Fibroblast of skin of scalp (primary cell): ENCODE measurements at places on chromosomes 4 and X.

- no peak for DNase-seq
These were observed 162.1 kb downstream of the SMIM20 start for GRCh38 chr4:26076000-26076587.

GRCh38 chr4:126599746-126600145 lies 1033.0 kb upstream of the INTU start:
- peak; percentile 48 for DNase-seq

GRCh38 chrX:105458846-105459245 lies 238.4 kb upstream of the TEX13A start:
- peak; percentile 39 for DNase-seq

DNA sequence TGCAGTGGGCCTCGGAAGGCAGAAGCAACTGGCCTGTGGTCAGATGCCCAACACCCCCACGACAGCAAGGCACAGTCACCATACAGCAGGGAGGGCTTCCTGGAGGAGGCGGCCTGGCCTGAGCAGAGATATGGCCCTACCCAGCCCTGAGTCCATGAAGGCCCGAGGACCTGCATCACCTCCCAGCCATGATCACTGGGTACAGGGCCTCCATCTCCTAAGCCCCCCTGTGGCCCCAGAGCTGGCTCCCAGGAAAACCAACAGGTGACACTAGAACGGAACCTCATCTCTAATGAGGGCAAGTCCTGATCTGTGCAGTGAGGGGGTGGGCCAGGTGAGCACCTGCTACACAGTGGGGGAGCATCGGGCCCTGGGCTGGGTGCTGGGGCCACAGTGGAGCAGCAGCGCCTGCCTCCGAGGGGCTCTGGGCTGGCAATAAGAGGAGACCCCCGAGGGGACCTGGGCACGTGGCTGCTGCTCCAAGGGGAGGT lies 26.2 kb upstream of the MXD4 start:
- DNase-seq = no peak

DNA sequence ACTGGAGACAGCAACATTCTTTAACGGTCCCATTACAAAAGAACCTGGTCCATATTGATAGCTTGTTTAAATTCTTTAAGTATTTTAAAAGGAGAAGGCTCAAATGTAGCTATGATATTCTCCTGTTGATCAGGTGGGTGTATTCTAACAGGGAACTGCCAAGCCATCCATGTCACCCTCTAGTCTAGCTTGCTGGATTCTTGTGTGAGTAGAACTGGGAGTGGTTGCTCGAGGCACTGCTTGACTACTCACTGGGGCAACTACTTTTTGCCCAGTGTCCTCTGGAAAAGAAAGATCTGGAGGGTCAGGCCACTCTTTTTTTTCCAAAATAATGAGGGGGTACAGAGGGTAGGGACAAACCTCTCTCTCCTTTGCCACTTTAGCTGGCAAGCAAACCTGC lies 155.1 kb downstream of the ZNF518B start:
- no peak for DNase-seq

DNA sequence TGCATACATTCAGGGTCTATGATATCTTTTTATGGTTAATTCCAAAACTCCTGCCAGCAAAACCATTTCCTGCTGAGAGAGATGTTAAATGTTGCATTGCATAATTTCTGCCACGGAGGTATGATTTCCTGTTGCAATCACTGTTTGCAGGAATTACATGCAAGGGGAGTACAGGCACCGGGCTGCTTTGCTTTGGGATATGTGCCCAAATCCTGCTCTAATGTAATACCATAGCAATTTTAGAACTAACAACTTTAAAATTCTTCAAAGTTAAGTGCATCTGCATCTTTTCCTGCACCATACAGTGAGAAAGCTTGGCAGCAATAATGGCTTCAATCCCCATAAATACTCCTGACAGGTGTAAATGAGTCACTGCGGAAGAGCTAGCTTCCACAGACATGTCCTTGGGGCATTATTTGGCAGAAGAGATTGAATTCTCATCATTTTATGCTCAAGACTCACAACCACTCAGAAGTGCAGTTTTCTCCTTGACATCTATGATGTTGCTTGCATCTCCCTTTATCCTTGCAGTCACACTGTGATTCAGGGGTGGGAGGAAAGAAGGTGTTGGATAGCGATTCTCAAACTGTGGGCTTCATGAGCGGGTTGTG lies 29.6 kb downstream of the TRIM2 start:
- DNase-seq = peak; percentile 95

- DNase-seq = peak; percentile 89
These were observed 71.0 kb downstream of the MTHFD2L start for GRCh38 chr4:74228691-74229640.

GRCh38 chr4:2507259-2507658 lies 29.2 kb upstream of the FAM193A start:
- no peak for DNase-seq

- peak; percentile 15 for DNase-seq
These were observed 47.7 kb upstream of the FAM9A start for GRCh38 chrX:8848911-8849310.

GRCh38 chr4:158122501-158122900 lies 50.3 kb downstream of the GASK1B start:
- DNase-seq = peak; percentile 16

GRCh38 chr4:184280591-184281071 lies 63.0 kb upstream of the ENPP6 start:
- DNase-seq = no peak

DNA sequence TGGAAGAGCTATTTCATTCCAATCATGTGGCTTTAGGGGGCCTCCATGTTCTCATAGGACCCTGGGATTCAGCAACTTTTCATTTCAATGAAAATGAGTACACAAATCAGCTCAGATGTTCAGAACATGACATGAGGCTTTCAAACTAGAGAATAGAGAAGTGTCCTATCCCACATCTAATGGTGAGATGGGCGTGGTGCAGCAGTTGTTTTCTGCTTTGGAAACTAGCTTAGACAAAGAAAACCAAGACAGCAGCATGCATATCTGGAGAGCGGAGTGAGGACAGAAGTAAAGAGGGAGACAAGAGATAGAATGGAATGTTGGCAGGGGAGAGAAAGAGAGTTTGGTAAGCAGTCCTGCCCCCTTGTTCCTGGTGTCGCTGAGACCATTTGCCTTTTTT lies 1009.1 kb upstream of the IGFBP7 start:
- DNase-seq = no peak

DNA sequence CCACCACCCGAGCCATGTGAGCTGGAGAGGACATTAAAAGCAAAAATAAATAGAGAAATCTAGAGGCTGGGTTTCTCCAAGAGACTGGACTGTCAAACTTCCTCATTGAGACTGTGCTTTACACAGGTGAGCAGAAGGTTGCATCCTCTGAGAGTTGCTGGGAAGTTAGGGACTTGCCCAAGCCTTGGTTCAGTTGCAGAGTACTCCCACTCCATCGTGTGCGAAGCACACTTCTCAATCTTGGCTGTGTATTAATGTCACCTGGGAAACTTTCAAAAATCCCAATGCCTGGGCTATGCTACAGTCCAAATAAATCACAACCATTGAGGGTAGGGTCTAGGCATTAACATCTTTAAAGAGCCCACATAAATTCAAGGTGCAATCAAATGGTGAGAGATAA lies 89.2 kb downstream of the ZNF330 start:
- no peak for DNase-seq

GRCh38 chr4:159433337-159433736 lies 330.5 kb downstream of the RAPGEF2 start:
- no peak for DNase-seq

- DNase-seq = no peak
These were observed 77.1 kb upstream of the ATOH1 start for GRCh38 chr4:93751411-93751810.

DNA sequence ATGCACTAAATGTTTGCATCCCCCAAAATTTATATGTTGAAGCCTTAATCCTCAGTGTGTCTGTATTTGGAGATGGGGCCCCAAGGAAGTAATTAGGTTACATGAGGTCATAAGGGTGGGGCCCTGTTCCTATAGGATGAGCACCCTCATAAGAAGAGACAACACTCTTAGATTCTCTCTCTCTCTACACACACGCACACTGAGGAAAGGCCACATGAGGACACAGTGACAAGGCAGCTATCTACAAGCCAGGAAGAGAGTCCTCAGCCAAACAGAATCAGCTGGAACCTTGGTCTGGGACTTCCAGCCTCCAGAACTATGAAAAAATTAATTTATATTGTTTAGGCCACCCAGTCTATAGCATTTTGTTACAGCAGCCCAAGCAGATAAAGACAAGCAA lies 69.3 kb upstream of the NOCT start:
- DNase-seq = no peak

DNA sequence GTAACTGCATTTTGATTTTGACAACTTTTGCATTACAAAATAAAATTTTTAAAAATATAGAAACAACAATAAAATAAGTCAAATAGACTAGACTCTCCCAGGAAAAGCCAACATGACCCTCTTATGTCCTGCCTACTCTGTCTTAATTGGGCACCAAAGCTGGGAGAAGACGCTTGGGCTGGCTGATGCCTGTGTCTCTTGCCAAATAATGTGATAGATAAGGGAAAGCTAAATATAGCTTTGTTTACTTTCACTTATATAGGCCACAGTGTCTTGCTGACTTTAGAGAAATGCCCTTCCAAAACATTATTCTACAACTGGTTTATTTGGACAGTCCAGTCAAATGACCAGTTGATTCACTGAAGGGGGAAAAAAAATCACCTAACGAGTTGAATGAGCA lies 54.2 kb downstream of the FMR1NB start:
- no peak for DNase-seq

DNA sequence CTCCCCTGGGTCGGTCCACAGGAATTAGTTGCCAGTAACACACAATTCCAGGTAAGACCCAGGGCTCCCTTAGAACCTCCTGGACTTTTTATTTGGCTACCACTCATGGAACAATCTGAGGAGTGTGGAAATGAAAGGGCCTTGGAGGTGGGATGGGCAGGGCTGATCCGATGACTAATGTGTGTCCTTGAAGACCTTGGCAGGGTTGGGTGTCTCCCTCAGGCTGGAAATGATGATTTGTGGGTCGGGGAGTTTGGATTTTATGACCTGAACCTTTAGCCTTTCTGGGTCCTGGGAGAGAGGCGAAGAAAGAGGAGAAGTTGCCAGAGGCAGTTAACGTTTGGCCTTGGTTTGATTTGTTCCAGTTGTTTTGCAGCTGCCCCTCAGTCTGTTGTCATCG lies 425.0 kb downstream of the MID1IP1 start:
- DNase-seq = no peak

DNA sequence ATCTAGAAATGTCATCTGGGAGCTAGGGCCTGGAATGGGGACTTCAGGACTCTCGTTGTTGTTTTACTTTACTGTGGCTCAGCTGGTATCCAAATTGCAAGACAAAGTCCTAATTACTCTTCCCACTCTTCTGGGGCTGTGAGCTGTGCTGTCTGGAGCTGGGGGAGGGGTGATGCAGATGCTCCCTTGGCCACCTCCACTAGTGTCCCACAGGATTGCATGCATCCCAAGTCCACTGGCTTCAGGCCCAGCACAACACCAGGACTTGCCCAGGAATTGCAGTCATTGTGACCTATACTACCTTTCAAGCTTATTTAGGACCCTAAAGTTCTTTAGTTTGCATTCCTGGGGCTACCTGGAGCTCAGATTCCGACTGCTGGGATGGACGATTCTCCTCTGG lies 366.1 kb upstream of the FAM47C start:
- DNase-seq = no peak

DNA sequence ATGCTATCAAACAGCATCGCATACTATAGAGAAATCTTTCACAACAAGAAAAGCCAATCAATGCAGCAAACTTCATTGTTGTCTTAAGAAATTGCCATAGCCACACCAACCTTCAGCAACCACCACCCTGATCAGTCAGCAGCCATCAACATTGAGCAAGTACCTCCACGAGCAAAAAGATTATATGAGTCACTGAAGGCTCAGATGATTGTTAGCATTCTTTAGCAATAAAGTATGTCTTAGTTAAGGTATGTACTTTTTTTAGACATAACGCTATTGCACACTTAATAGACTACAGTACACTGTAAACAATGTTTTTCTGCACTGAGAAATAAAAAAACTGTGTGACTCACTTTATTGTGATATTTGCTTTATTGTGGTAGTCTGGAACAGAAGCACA lies 37.8 kb upstream of the FUNDC1 start:
- peak; percentile 2 for DNase-seq

GRCh38 chrX:133359466-133359865 lies 55.8 kb downstream of the GPC4 start:
- DNase-seq = no peak

DNA sequence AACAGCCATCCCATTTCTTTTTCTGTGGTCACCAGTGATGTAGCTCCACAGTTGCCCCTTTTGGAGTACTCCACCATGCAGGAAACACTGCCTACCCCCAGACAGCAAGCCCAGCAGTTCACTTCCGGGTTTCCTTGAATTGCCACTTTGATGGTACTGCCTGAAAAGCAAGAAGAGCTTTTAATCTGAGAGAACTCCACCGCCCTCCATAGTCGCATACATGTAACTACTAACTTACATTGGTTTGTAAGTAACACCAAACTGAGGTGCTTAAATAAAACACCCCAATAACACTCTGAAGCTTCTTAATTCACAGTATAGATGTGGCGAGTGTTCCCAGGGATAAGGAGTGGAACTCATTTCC lies 53.6 kb upstream of the HPSE start:
- no peak for DNase-seq

- no peak for DNase-seq
These were observed 114.9 kb upstream of the SMIM31 start for GRCh38 chr4:164639001-164639400.

DNA sequence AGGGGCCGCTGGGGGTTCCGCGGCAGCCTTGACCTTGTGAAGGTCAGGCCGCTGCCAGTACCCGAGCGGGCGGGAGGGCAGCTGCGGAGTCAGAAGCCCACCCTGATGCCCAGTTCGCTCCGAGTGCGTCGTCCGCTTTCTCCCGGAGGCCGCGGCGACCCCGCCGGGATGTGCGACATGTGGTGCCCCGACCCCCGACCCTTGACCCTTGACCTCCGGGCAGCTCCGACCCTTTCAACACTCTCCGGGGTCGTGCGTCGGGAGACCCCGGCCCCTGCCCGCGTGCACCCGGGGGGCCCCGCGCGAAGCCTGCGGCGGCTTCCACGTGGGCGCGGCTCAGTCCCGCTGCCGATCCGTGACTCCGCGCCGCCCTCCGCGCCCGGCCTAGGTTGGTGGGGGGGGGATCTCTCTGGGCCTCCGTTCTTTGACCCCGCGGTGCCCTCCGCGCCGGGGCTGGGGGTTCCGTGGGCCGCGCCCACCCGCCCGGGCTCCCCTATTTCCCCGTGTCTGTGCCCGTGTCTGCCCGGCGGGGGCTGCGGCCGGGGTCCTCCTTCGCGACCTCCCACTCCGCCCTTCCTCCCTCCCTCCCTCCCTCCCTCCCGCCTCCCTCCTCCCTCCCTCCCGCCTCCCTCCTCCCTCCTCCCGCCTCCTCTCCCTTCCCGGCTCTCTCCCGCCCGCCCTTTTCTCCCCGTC lies 609 bp upstream of the SLC25A6 start:
- DNase-seq = peak; percentile 83

DNA sequence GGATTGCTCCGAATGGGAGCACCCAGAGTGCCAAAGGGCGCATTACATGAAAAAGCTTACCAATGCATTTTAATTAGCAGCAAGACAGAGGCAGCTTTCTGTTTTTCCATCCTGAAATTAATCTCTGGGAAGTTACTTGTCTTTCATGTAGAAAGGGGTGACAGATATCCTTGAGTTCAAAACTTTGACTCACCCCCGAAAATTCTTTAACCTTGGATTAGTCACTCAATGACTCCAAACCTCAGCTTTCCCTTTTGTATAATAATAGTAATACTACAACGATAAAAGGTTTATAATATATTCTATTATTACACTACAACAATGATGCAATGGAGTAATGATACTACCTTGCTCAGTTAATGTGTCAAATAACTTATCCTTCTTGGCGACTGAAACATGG lies 126.3 kb downstream of the ADAMTS3 start:
- DNase-seq = no peak

- no peak for DNase-seq
These were observed 6.0 kb downstream of the ACSL1 start for GRCh38 chr4:184819786-184820185.
